ENCODE measurements at places on chromosomes 3 and 15.
A peak's percentile ranks its signal among the peaks of the same experiment; 100 is the strongest.

GRCh38 chr3:84444726-84445521 is 513.9 kb upstream of the CADM2 start:
- DNase-seq, result no peak

DNA sequence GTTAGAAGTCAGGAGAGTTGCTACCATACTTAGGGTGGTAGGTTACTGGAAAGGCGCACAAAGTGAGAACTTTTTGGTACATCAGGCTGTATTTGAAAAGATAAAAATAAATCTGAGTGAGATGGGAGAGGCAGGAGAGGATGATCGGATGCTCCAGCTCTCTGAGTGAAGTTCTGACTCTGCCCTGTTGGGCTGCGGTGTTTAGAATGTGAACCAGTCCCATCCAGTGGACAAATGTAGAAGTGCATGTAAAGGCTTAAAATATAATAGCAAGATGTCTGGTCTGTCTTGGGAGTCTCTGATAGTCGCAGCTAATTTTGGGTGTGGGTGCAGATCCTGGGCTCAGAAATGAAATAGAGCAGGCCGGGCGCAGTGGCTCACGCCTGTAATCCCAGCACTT is 30.4 kb downstream of the ACKR2 start:
- DNase-seq, result no peak

DNA sequence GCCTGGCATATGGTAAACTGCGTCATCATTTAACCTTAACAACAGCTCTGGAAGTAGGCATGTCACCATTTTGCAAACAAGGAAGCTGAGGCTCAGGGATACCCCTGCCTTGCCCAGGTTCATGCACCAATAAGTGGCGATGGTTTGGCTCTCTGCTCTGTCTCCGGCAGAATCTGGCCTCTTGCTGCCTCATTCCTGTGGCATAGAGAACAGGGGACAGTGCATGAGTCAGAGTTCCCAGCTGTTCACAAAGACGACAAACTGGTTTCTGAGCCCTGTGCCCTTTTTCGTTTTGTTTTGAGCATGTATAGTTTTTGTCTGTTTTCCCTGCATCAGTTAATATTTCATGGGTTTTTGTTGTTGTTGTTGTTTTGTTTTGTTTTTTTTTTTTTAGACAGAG is 236.8 kb downstream of the OPA1 start:
- DNase-seq, result no peak

- no peak for DNase-seq
These were observed 128.7 kb downstream of the SCAPER start for GRCh38 chr15:76776480-76776879.

DNA sequence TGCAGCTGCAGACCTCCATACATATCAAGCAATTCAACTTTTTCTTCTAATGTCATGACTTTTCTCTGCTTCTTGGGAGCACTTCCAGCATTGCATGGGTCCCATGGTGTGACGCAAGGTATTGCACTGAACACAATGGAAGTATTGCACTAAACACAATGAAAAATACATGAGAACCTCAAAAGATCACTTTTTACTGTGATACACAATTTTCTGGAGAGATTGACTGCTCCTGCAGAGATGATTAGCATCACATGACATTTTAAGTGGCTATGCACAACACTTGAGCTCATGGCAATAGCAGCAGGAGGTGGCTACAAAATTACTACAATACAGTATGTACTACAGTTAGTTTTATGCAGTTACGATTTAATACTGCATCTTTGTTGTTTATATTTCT is 113.5 kb upstream of the BHLHE40 start:
- no peak for DNase-seq

DNA sequence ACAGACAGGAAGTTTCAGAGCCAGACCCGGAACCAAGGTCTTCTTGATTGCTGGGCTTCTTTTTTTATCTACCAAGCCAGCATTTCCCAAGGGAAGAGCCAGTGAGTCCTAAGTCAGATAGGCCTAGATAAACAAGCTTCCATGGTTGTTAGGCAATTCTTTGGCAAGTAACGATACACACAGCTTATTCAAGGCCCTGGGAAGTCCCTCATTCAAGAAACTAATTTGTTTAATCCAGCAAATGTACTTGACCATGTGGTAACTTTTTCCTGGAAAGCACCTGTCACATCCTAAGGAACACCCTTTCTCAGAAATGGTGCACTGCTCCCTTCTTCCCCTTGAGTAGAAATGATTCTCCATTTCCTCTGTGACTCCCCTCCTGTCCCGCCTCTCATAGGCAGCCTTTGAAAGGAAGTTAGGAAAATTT is 209.9 kb downstream of the ITPR1 start:
- DNase-seq, result no peak

DNA sequence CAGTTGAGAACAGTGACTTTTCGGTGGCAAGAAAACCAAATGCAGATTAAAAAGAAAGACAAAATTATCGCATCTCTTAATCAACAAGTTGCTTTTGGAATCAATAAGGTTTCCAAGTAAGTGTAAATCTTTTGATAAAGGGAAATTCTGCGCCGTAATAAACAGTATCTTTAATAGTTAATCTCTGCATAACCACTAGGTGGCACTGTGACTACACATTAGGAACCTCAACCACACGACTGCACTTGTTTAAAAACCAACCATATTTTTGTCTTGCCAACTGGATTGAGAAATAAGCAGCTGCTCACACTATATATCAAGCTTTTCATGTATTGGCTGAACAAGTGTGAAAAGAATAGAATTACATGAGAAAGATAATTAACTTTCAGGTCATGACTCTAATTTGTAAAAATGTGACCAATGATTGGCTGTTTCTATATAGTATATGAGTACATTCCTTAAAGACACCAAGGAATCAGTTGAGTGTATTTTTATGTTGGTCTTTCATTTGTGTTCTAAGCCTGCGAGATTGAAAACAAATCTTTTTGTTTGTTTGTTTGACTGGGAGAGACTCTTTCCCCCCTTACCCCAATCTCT is 72.7 kb downstream of the DZIP3 start:
- DNase-seq, result no peak

DNA sequence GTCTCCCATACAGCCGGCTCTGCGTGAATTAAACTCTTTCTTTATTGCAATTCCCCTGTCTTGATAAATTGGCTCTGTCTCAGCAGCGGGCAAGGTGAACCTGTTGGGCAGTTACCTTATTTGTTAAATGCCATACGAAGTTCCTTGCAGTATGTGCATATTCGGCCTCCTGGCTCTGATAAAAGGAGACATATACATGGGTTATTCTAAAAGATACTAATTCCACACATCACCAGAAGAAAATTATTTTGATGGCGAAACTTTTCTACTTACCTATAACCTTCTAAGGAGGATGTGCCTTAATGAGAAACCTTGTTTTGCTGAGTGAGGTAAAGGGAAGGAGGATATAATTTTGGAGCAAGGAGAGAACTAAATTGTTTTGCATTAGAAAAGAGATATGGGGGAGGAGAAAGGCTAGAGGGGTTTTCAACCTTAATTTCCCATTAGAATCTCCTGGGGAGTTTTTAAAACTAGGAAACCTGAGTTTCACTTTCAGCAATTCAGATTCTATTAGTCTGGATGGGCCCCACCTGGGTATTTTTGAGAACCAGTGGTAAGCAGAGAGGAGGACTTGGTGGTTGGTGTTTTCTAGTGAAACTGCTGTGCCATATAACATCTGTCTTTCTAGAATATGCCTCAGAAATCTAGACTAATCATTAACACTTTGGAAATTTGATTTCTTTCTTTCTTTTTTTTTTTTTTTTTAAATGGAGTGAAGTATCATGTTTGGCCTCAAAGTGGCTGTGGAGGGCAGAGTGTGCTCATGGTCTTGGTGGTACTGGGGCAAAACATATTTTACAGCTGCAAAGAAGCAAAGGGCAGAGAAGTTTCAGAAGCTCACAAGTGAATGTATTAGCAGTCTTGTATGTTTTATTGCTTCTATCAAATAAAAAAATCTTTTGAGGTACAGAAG is 23.0 kb downstream of the NANOGP8 start:
- no peak for DNase-seq

GRCh38 chr15:99180086-99180963 is 69.1 kb downstream of the TTC23 start:
- DNase-seq, result no peak

- DNase-seq, result no peak
These were observed 385.7 kb downstream of the LSAMP start for GRCh38 chr3:116059421-116060096.

- DNase-seq, result no peak
These were observed 90.7 kb downstream of the FILIP1L start for GRCh38 chr3:100023595-100023994.

DNA sequence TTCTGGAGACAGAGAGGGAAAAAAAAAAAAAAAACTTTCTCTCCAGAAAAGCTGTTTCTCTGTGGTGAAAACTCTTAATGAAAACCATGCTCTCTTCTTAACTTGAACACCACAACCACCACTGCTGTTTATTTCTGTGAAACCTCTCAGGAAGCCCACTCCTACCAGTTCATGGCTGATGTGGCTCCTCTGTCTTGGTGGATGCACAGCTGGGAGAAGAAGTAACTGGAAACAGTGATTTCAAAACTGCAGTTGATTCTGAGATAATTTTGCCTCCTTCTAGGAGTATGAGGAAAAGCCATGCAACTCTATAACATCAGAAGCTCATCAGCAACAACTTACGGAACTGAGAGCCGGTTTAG is 40.2 kb upstream of the PYGO1 start:
- DNase-seq, result no peak

- DNase-seq, result peak; percentile 14
These were observed 63.9 kb downstream of the IQSEC1 start for GRCh38 chr3:13009132-13009945.

DNA sequence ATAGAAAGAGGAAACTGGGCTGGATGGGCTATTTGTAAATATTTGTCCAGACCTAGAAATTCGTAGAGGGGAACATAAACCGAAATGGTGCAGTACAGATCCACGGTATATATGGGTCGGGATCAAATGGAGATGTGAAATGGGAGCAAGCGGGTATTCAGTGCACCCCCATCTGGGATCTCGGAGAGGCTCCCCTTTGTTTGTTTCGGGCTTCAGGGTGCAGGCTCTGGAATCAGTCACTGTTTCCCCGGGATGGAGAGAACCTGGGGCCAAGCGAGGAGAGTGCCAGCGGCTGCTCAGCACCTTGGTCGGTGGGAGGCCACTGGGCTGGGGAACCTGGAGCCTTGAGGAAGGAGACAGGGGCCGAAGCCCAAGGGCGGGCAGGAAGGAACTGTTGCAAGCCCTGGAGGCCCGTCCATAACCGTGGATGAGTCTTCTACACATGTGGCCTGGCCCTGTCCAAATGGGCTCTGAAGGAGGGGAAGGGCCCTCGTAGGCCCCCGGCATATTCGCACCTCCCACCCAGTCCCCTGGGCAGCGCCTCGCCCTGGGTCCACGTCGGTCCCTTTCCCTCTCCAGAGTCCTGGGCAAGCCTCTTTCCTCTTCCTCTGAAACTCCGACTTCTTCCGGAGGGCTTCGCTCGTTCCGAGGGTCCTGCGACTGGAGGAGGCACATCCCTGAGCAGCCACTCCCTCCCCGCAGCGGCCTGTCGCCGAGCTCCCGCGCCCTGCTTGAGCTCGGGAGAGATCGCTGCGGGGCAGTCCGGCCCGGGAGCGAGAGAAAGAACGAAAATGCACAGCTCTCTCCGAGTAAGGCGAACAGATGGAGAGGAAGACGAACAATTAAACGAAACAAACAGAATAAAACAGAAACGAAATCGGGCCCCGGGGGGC is 3.0 kb downstream of the ISL2 start:
- DNase-seq, result no peak

DNA sequence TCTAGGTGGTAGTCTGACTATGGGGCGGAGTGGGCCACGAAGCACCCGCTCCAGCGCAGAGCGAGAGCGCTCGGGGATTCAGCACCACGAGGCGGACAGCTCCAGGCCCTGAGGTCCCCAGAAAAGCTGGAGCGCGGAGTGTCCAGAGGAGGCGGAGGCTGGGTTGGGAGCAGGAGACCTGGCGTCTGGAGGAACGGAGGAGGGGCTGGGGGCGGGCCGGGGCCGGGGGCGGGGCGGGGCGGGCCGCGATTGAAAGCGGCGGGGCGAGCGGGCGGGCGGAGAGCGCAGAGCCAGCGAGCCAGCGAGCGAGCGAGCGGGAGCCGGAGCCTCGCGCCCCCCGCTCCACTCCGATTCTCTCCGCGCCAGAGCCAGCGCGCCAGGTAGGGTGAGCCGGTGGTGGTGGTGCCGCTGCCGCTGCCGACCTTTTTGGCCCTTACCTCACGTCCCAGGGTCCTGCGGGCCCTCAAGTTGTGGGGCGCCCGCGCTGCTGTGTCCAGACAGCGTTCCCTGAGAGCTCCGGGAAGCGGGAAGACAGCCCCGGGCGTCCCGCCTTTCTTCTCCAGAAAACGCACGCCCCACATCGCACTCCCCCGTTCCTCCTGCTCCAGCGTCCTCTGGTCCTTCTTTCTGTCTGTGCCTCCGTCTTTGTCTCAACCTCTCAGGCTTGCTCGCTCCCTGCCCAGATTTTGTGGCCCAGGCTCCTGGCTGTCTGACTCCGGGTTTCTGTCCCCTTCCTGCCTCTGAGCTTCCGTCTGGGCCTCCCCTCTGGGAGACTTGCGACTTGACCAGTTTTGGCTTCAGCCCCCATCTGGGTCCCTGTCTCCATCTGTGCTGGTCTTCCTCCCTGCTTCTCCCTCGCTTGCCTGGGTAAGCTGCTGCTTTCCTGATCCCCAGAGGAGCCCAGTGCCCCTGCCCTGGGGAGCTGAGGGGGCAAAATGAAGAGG is at the start of gene GRM2:
TSS of gene GRM2 (plus strand) at position 281 of the 944 bp plus-strand sequence. CDS start 1,916 bp downstream, outside the sequence.
- DNase-seq, result no peak

GRCh38 chr3:177585271-177585670 is 388.0 kb upstream of the TBL1XR1 start:
- DNase-seq, result no peak

- DNase-seq, result no peak
These were observed 34.8 kb upstream of the AMOTL2 start for GRCh38 chr3:134409041-134409440.

- no peak for DNase-seq
These were observed 33.2 kb downstream of the HOMER2 start for GRCh38 chr15:82919231-82919886.

DNA sequence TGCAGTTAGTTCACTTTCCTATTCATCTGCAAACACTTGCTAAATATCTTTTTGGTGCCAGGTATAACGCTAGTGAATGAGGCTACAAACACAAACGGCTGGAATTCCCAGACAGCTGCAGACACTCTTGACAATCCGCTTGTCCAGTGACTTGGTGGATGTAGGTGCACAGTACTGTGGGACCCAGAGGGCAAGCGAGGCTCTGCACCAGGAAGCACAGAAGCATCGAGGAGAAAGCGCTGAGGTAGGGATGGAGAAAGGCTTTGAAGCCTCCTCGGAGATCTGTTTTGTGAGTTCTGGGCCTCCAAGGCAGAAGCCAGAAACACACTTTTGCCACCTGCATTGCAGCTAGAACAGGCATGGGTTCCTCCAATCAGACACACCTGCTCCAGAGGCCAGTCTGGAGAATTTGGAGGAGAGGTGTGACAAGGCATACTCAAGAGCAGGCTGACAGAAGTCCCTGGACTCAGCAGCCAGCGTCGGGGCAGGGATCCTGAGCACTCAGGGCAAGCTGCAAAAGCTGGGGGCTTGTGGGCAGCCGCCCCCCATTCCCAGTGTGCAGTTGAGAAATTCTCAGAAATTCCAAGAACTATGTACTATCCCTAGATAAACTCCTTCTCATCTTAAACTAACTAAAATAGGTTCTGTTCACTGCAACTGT is 232.5 kb downstream of the OCA2 start:
- no peak for DNase-seq

- peak; percentile 4 for DNase-seq
These were observed 120.9 kb upstream of the ZBED2 start for GRCh38 chr3:111715911-111716523.
